ENCODE measurements at places on chromosomes 4 and X. TPM values are rescaled to one million over a fixed set of nuclear protein-coding genes. Genes with fewer than 3 reads are reported as not detected.

The TASL gene
- total RNA-seq = not detected

The SPACA5 gene
- total RNA-seq = not detected

The UNC5C gene
- total RNA-seq = 4.5 TPM

- no peaks in the 10 kb centered on the region for H3K4me1 ChIP-seq
- H3K27ac ChIP-seq = no peak overlapping the region
- no peaks in the 10 kb centered on the region for H3K36me3 ChIP-seq
- H3K4me3 ChIP-seq = no peak overlapping the region
These were observed 215.8 kb upstream of the RASGEF1B start for GRCh38 chr4:81687471-81687870.

DNA sequence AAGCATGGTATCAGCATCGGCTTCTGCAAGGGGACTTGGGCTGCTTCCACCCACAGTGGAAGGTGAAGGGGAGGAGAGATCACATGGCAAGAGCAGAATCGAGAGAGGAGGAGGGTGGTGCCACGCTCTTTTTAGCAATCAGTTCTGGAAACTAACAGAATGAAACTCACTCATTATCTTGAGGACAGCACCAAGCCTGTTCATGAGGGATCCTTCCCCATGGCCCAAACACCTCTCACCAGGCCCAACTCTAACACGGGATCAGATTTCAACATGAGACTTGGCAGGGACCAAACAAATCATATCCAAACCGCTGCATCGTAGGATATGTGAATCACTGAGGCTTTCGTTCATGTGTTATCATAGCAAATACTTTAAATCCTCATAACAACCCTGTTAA lies 125.5 kb downstream of the GPC3 start:
- H3K36me3 ChIP-seq = no peaks in the 10 kb centered on the region
- no peak overlapping the region for H3K4me3 ChIP-seq
- H3K4me1 ChIP-seq = no peaks in the 10 kb centered on the region
- no peaks in the 10 kb centered on the region for H3K27me3 ChIP-seq
- no peak overlapping the region for H3K27ac ChIP-seq
- no peak for DNase-seq

- no peak overlapping the region for H3K4me3 ChIP-seq
- no peak for DNase-seq
- no peak overlapping the region for H3K27ac ChIP-seq
- no peaks in the 10 kb centered on the region for H3K36me3 ChIP-seq
These were observed 190.0 kb upstream of the EMCN start for GRCh38 chr4:100707786-100708185.

DNA sequence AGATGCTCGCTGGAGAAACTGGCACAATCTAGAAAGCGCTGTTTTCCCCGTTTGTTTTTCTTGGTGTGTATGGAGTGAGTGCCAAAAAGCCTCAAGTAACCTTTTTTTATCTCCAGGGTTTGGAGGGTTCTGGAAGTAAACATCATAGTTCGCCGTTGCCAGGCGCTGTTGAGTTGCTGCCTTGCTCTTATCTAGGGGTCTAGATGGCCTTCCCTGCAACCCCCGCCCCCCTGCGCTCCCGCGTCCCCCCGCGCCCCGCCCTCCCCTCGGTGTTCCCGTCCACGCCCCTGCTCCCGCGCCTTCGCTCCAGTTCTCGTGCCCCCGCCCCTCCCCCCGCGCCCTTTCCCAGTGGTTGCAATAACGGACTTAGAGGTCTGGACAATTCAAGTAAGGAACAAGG lies 555 bp upstream of the GCNA start:
- peaks cover 5% of the 10 kb centered on the region for H3K36me3 ChIP-seq
- no peak overlapping the region for H3K4me3 ChIP-seq
- H3K27me3 ChIP-seq = no peaks in the 10 kb centered on the region
- no peak for DNase-seq
- no peaks in the 10 kb centered on the region for H3K4me1 ChIP-seq

GRCh38 chrX:148854306-148854705 lies 353.9 kb downstream of the AFF2 start:
- no peaks in the 10 kb centered on the region for H3K36me3 ChIP-seq
- H3K4me1 ChIP-seq = no peaks in the 10 kb centered on the region
- no peaks in the 10 kb centered on the region for H3K27me3 ChIP-seq
- no peak for DNase-seq

GRCh38 chr4:48173056-48173991 lies 39.3 kb upstream of the TXK start:
- no peaks in the 10 kb centered on the region for H3K36me3 ChIP-seq
- H3K27me3 ChIP-seq = no peaks in the 10 kb centered on the region
- no peak for DNase-seq
- peaks cover 6% of the 10 kb centered on the region for H3K4me1 ChIP-seq
- no peak overlapping the region for H3K4me3 ChIP-seq
- H3K27ac ChIP-seq = no peak overlapping the region
